Tibial artery (tissue), 4 donors: ENCODE measurements at places on chromosomes 2 and 18.

DNA sequence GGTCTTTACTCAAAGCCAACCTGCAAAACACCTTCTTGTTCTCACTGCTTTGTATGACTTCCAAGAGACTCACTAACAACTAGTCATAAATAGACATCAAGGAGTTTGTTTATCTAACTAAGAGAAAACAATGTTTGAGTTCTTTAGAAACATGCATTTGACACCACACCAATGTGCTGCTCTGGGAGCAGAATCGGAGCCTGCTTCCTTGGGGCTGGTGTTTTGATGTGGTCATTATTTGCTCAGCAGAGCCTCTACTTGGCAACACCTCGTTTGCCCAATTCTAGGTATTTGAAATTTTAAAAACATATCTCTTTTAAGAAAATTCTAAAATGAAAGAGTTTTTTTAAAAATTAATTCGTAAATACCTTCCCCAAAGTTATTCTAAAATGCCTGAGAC lies 167.5 kb downstream of the BCL2 start:
- no peak for DNase-seq

- DNase-seq, result no peak
These were observed 96.4 kb upstream of the LDAH start for GRCh38 chr2:20919297-20919800.

- DNase-seq, result no peak
These were observed 24.1 kb downstream of the ODC1 start for GRCh38 chr2:10424051-10424450.

DNA sequence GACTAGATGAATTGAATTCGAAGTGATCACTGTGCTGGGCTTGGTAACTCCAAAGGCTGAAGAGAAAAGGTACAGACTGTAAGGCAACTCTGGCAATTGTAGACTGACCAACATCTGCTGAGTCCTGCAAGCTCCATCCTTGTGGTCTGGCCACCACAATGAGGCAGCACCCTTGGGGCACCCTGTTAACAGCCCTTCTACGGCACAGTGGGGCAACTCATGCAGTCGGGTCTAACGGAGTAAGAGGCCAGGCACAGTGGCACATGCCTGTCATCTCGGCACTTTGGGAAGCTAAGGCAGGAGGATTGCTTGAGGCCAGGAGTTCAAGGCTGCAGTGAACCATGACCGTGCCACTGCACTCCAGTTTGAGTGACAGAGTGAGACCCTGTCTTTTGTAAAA lies 126.8 kb downstream of the ZAP70 start:
- DNase-seq, result no peak

DNA sequence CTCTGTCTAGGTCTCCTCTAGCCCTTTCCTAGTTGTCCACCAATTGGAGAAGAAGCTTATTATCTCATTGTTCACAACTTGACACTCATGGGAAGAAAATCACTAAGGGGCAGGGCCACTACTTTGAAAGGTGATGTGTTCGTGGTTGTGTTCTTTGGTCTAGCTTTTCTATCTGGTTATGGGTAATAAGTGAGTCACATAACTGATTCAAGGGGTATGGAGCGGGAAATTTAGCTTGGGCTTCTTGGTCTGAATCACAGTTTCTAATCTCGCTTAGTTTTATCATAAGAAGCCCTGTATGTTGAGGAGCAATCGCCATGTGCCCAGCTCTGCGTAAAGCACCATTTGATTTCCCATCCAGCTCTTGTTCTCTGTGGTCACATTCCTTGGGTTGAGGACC lies 18.7 kb upstream of the DYTN start:
- DNase-seq, result no peak

- DNase-seq, result no peak
These were observed 124.2 kb downstream of the SH3RF3 start for GRCh38 chr2:109253217-109253616.
